HT-29 (cell line): ENCODE measurements at places on chromosomes 11 and 22. TPM values are rescaled to one million over a fixed set of nuclear protein-coding genes. Genes with fewer than 3 reads are reported as not detected.
A peak's percentile ranks its signal among the peaks of the same experiment; 100 is the strongest.

Gene KCNA4
- total RNA-seq: 0.03 TPM in 1 of 2 replicates, not detected in the other

Gene CSNK2A3
- total RNA-seq: 0.51 and 1.5 TPM in 2 replicates

Gene SCO2
- 5.0 and 5.5 TPM in 2 replicates for total RNA-seq

Gene SYNGR1
- total RNA-seq: not detected in 2 replicates

GRCh38 chr11:23976426-23976825 is 520.4 kb upstream of the LUZP2 start:
- no peak for DNase-seq

- DNase-seq: no peak
These were observed 1.2 kb upstream of the FAR1 start for GRCh38 chr11:13667245-13667644.

- no peak for DNase-seq
These were observed 33.4 kb downstream of the PGR start for GRCh38 chr11:101096036-101096704.

DNA sequence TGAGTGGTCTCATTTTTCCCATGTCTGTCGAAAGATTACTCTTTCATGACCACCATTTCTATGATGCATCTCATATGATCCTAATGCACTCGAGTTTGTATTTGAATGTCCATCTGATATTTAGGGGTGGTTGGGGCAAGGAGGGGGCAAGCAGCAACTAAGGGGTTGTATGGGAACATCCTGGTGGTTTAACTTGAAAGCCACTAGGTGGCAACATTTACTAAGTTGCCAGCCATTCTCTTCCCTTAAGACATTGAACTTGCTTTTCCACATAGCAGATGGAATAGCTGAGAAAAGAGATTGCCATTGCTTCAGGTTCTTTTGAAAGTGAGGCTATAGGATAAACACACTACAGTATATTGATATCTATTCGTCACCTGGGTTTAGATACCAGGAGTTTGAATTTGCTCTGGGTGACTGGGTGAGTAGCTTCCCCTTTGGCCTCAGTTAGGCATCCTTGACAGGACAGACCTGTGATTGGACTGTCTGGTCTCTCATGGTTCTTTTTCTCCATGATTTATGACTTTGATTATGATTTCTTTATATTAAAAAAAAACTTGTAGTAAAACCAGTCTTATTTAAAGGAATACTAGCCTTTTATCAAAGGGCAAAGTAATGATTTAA is 32.4 kb downstream of the NF2 start:
- DNase-seq: peak; percentile 71

- no peak for DNase-seq
These were observed 20.0 kb downstream of the CYP2R1 start for GRCh38 chr11:14872032-14872431.

GRCh38 chr22:39469681-39470450 is 13.1 kb downstream of the MGAT3 start:
- DNase-seq: no peak

- DNase-seq: no peak
These were observed 18.3 kb upstream of the SLC5A1 start for GRCh38 chr22:32024796-32025195.

DNA sequence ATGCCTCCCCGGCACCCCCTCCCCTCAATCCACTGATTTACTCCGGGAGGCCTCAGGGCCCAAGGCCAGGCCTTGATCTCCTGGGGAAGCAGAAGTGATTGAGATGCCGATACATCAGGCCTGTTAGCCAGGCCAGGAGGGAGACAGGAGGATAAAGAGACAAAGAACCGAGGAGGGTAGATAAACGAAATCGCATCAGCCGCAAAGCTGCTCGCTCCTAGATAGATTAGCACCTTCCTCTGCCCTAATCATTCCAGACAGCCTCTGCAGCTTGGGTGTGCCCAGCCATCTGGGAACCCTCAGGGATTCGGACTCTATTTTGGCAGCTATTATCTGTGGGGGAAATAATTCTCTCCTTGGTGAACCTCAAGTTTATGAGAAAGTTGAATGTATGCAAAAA is 121.2 kb downstream of the ABTB2 start:
- DNase-seq: no peak
